ENCODE measurements at places on chromosomes 1 and 21. TPM values are rescaled to one million over a fixed set of nuclear protein-coding genes. Genes with fewer than 3 reads are reported as not detected.

Gene DNAJC28
- 1.1 TPM for total RNA-seq

Gene S100A16
- 242 TPM for total RNA-seq

Gene C1orf226
- total RNA-seq, result 0.50 TPM

Gene KLF17
- under 0.01 TPM for total RNA-seq

Gene AK5
- 49.5 TPM for total RNA-seq

Gene INSRR
- total RNA-seq, result under 0.01 TPM

Gene LAMC1
- total RNA-seq, result 595 TPM

Gene CCDC17
- total RNA-seq, result 0.77 TPM

Gene C8B
- total RNA-seq, result not detected

Gene SLC22A15
- 8.2 TPM for total RNA-seq

Gene OR2T1
- total RNA-seq, result not detected

Gene RAVER2
- 4.6 TPM for total RNA-seq

Gene ZNF687
- total RNA-seq, result 12.6 TPM

Gene SLFNL1
- total RNA-seq, result 0.87 TPM

Gene PHACTR4
- total RNA-seq, result 5.2 TPM

Gene VWA5B1
- not detected for total RNA-seq

Gene ADAMTS4
- total RNA-seq, result 37.3 TPM

Gene RAB3B
- 24.7 TPM for total RNA-seq

Gene LCE6A
- total RNA-seq, result not detected

Gene CD53
- not detected for total RNA-seq

Gene COL9A2
- total RNA-seq, result 1.00 TPM

Gene C1QC
- not detected for total RNA-seq

Gene PDZK1
- 0.50 TPM for total RNA-seq

Gene PPIH
- total RNA-seq, result 27.0 TPM

Gene IL10
- total RNA-seq, result not detected

Gene DMRTA2
- total RNA-seq, result 0.11 TPM

Gene TMPRSS3
- not detected for total RNA-seq

Gene ELOVL1
- 49.9 TPM for total RNA-seq

Gene MCOLN3
- 3.8 TPM for total RNA-seq

Gene DMBX1
- total RNA-seq, result not detected

Gene E2F2
- total RNA-seq, result 0.50 TPM

Gene RABGGTB
- total RNA-seq, result 114 TPM

Gene CYP4Z1
- total RNA-seq, result not detected

Gene RNU1-2
- 2,224 TPM for total RNA-seq

Gene ST6GALNAC3
- total RNA-seq, result 0.44 TPM

Measured in uterine smooth muscle cell (primary cell).